PC-3 (cell line): ENCODE measurements at places on chromosomes 16 and 17. TPM values are rescaled to one million over a fixed set of nuclear protein-coding genes. Genes with fewer than 3 reads are reported as not detected.

The TAC4 gene
- total RNA-seq = not detected in 2 replicates

The PEMT gene
- total RNA-seq = 137 and 178 TPM in 2 replicates

The PPP1R27 gene
- total RNA-seq = not detected in 2 replicates

The ZNF597 gene
- not detected in 2 replicates for total RNA-seq

The ABCA10 gene
- total RNA-seq = 0.12 and 0.47 TPM in 2 replicates

The CD300A gene
- not detected in 2 replicates for total RNA-seq
